ENCODE measurements at places on chromosomes 3 and 15. TPM values are rescaled to one million over a fixed set of nuclear protein-coding genes. Genes with fewer than 3 reads are reported as not detected.

DNA sequence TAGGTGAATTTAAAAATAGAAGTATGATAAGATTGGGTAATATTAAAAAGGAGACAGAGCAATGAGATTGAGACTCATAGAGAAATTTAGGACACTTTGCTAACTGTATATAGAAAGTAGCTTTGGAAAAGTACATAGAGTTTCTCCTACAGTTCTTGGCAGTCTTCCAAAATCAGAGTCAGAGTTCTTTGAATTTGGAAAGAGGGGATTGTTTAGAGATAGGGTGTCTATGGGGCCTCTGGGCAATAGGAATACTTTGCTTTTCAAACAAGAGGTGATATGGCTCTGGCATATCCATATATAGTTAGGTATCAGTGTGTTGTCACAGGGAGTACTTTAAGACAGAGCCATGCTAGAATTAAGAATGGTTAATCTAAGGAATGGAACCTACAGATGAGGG is 477.1 kb upstream of the KCNMB2 start:
- DNase-seq: no peak

DUOXA2 gene
- not detected for total RNA-seq

ZPLD1 gene
- 0.07 TPM for total RNA-seq

GRCh38 chr3:193407112-193407511 is 28.6 kb upstream of the ATP13A5 start:
- DNase-seq: no peak

- no peak for DNase-seq
These were observed 29.5 kb downstream of the APBA2 start for GRCh38 chr15:28915041-28915810.
